DND-41 (cell line): ENCODE measurements at places on chromosomes 1 and 21.

DNA sequence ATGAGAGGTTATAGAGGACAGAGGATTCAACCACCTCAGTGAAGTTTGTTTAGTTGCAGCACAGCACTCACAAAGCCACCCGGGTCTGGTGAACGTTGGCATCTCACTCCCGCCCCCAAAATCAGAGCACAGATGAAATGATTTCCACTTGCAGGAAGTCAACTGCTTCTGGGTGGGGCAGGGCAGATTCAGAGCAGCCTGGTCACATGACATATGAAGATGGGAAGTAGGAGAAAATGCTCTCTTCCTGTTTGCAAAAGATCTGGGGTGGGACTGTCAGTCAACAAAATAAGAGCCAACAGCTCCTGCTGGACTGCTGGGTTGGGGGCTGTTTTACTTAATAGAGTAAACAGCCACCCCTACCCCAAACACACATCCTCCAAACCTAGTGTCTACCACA is 43.2 kb downstream of the LRRC71 start:
- peak; percentile 59 for DNase-seq

GRCh38 chr1:29811247-29811646 is 574.9 kb downstream of the PTPRU start:
- DNase-seq: no peak

DNA sequence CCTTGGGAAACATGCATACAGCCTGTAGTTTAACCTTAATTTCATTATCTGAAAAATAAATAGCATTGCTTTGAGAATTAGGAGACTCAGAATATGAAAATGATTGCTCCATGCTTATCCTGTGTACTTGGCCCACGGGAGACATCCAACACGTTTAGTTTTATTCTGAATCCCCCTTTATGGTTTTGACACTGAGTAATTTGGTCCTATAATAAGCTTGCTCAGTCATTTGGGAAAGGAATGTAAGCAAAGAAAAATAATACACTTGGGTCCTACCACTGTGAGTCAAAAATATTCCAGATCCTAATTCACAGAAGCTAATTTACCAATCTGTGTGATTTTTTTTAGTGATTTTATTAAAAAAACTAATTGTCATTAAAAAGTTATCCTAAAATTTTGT is 557.3 kb downstream of the USP25 start:
- no peak for DNase-seq

GRCh38 chr1:161390559-161390858 is 22.8 kb upstream of the CFAP126 start:
- no peak for DNase-seq

- DNase-seq: no peak
Observed at GRCh38 chr1:109399326-109399957, 1.7 kb upstream of the SORT1 start.

- DNase-seq: no peak
Observed at GRCh38 chr1:27403065-27403726, 10.8 kb downstream of the GPR3 start.

DNA sequence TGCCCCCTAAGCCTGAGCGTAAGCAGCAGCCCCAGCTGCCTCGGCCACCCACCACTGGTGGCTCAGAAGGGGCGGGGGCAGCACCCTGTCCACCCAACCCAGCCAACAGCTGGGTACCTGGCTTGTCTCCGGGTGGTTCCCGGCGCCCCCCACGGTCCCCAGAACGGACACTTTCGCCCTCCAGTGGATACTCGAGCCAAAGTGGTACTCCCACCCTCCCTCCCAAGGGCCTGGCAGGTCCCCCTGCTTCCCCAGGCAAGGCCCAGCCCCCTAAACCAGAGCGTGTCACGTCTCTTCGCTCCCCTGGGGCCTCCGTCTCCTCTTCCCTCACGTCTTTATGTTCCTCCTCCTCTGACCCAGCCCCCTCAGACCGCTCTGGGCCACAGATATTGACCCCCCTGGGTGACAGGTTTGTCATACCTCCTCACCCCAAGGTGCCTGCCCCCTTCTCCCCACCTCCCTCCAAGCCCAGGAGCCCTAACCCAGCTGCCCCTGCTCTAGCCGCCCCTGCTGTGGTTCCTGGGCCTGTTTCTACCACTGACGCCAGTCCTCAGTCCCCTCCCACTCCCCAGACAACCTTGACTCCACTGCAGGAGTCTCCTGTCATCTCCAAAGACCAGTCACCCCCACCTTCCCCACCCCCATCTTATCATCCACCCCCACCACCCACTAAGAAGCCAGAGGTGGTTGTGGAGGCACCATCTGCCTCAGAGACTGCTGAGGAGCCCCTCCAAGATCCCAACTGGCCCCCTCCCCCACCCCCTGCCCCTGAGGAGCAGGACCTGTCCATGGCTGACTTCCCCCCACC is 46.2 kb downstream of the YARS1 start:
- no peak for DNase-seq

DNA sequence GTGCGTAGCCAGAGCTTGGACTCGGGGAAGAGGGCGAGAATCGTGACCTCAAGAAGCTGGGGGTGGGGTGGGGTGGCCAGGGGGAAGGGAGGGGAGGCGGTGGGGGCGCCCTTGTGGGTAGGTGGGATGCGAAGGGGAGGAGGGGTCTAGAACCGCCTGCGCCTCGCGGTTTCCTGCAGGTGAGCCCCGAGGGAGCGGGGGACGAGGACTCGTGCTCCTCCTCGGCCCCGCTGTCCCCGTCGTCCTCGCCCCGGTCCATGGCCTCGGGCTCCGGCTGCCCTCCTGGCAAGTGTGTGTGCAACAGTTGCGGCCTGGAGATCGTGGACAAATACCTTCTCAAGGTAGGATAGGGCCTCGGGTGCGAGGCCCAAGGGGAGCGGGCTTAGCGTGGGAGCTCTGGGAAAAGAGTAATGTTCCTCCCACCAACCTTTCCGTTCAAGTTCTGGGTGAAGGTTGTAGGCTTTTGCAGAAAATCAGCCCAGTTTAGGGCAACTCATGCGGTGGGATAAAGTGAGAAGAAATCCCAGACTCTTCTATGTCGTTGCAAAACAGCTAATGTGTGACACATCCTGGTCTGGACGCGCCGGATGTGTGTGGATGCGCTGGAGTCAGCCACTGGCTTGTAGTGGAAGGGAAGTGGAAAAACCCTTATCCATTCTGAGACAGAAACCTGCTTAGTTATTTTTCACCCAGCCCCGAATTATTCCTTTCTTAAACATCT is 2.9 kb downstream of the LHX8 start:
- no peak for DNase-seq

GRCh38 chr1:153769221-153769620 is 6.0 kb upstream of the SLC27A3 start:
- no peak for DNase-seq

GRCh38 chr1:101181930-101182329 is 54.9 kb upstream of the S1PR1 start:
- no peak for DNase-seq
